ENCODE measurements at places on chromosomes 2 and 18.

- DNase-seq, result no peak
Observed at GRCh38 chr2:55025082-55025481, 25.2 kb downstream of the RTN4 start.

DNA sequence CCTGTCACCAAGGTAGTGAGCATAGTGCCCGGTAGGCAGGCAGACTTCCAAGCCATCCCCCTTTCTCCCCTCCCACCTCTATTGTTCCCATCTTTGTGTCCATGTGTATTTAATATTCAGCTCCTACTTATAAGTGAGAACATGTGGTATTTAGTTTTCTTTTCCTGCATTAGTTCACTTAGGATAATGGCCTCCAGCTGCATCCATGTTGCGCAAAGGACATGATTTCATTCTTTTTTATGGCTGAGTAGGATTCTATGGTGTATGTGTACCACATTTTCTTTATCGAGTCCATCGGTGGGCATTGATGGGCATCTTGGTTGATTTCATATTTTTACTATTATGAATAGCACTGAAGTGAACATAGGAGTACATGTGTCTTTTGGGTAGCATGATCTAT lies 35.3 kb downstream of the MMADHC start:
- no peak for DNase-seq

- DNase-seq, result no peak
Observed at GRCh38 chr2:40120026-40120425, 331.9 kb downstream of the SLC8A1 start.

DNA sequence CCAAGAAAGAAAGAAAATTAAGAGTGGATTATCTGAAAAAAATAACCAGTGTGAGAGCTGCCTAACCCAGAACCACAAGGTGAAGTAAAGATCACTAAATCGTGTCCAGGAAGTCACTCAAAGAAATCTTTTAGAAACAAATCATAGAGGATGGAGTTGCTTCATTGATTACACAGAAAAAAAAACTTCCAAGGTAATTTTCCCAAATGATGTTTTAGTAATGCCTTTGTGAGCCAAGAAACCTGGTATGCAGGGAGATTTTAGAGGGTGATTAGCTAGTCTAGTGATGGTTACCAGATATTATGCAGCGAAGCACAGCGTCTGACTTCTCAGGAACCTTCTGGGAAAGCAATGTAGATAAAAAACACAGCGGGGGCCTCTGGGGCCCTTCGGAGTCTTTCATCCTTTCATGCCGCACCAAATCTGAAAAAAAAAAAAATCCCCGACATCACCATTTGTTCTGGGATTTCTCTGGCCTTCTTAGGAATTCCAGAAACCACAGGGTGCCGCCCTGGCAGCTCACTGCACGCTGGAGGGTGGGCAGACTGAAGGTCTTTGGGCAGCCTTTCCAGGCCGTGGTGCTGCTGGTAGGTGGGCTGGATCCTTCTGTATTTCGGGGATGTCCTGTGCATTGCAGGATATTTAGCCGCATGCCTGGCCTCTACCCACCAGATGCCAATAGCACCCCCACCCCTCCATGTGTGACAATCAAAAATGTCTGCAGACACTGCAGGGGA lies 17.3 kb downstream of the ALPK2 start:
- no peak for DNase-seq

DNA sequence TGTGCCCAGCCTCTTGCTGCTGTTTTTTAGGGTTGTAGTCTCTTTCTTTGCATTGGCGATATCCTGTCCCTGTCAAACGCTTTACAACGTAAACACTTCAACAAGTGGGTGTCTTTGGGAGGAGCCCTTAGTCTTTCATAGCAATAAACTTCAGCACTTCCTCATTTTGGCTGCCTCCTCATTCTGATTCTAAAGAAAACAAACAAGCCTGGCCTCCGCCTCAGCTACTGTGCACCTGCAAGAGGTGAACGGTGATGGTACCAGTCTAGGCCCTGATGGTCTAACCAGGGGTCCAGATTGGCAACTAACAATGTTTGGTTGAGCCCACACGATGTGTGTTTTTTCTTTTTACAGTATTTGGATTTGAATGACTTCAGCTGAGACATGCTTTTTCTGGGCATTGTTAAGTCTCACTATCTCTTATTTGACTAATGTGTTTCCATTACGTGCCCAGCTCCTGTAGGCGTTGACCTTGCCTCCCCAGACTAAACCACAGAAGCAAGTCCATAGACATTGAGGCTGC lies 53.2 kb upstream of the CUL3 start:
- no peak for DNase-seq

DNA sequence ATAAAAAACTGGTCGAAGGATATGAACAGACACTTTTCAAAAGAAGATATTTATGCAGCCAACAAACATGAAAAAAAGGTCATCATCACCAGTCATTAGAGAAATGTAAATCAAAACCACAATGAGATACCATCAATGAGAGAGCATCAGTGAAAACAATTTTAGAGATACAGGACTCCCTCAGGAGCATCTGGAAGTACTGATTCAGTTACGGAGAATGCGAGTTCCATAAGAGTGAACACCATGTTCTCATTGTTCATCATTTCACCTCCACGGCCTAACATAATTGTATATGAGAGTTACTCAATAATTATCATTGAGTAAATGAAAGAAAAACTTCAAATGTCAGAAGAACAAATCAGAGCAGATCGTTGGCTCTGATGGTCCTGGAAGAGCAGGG lies 140.9 kb upstream of the TANK start:
- no peak for DNase-seq

- no peak for DNase-seq
Observed at GRCh38 chr18:6333981-6334380, 80.7 kb downstream of the L3MBTL4 start.

- no peak for DNase-seq
Observed at GRCh38 chr18:3397786-3398185, 52.2 kb upstream of the TGIF1 start.

GRCh38 chr2:170240629-170241028 lies 62.7 kb downstream of the MYO3B start:
- DNase-seq, result no peak

DNA sequence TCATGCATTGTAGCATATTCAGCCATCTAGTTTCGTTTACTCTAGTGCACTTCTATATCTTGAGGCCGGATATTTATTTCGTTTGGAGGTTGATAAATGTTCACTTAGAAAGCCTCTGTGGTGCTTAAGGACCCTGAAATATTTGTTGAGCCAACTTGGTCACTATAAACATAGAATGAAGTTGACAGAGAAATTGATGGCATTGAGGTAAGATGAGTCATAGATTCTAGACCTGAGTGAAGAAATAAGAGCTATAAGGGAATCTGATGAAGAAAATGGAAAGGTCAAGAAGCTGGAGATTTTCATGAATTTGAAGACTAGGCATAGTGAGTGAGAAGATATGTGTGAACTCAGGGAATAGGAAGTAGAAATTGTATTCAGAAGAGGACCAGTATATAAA lies 35.9 kb downstream of the EPC2 start:
- DNase-seq, result no peak

DNA sequence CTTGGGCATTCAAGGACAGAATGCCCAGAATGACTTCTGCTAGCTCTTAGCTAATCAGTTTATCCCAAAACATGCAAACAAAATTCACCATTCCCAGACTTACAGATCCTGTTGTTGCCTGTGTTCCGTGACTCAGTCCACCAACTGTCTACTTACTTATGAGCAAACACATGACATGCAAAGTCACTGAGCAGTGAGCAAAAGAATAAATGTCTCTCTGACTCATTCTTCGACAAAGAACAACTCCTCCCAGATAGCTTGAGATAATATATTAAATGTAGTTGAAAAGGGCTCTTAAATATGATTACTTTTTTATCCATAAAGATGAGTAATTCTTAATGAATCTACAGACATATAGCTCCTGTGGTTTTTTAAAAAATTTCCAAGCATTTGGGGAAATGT lies 9.0 kb upstream of the CREG2 start:
- no peak for DNase-seq

DNA sequence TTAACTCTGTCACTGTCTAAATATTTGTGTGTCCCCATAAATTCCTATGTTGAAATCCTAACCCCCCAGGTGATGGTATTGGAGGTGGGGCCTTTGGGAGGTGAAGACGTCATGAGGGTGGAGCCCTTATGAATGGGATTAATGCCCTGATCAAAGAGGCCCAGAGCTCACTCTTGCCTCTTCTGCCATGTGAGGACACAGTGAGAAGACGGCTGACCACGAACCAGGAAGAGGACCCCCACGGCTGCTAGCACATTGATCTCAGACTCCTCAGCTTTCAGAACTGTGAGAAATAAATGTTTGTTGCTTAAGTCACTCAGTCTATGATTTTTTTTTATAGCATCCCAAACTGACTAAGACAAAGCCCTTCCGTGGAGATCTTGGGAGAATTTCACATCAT lies 71.2 kb downstream of the BCL2L11 start:
- no peak for DNase-seq

DNA sequence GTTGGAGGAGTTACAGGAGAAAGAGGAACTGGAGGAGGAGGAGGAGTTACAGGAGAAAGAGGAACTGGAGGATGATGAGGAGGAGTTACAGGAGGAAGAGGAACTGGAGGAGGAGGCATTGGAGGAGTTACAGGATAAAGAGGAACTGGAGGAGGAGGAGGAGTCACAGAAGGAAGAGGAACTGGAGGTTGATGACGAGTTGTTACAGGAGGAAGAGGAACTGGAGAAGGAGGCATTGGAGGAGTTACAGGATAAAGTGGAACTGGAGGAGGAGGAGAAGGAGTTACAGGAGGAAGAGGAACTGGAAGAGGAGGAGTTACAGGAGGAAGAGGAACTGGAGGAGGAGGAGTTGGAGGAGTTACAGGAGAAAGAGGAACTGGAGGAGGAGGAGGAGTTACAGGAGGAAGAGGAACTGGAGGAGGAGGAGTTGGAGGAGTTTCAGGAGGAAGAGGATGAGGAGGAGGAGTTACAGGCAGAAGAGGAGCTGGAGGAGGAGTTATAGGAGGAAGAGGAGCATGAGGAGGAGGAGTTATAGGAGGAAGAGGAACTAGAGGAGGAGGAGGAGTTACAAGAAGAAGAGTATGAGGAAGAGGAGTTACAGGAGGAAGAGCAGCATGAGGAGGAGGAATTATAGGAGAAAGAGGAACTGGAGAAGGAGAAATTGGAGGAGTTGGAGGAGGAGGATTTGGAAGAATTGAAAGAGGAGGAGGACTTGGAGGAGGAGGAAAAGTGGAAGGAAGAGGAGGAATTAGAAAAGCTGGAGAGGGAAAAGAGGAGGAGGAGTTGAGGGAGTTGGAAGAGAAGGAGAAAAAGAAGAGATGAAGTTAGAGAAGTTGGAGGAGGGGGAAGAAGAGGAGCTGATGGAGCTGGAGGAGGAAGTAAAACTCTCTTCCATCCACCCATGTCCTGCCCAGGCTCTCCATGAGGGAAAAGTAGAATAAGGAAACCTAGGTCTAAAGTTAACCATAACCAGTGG lies 37.2 kb downstream of the CLASP1 start:
- no peak for DNase-seq

DNA sequence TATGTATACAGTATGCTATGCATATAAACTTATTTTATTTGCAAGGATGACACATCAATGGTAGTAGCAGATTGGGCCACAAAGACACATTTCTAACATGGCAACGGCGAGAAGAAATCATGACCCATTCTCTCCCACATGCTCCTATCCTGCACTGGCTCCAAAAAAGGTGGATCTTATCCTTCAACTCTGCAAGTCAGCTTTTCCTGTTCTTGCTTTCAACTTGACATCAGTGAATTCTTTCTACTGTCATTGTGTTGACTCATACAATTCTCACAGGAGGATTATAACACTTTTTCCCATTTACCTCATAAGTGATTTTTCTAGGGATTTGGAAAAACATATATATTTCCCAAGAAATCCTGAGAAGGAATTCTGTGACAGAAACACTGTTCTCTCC lies 53.1 kb downstream of the ACVR1 start:
- no peak for DNase-seq

DNA sequence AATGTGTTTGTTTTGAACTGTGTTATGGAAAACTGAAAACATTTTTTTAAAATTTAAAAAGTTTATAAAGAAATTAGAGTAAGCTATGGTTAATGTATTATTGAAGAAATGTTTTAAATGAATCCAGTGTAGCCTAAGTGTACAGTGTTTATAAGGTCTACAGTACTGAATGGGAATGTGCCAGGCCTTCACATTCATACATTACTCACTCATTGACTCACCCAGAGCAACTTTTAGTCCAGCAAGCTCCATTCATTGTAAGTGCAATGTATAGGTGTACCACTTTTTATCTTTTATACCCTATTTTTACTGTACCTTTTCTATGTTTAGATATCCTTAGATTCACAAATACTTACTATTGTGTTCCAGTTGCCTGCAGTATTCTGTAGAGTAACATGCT lies 215.1 kb upstream of the THUMPD2 start:
- no peak for DNase-seq

DNA sequence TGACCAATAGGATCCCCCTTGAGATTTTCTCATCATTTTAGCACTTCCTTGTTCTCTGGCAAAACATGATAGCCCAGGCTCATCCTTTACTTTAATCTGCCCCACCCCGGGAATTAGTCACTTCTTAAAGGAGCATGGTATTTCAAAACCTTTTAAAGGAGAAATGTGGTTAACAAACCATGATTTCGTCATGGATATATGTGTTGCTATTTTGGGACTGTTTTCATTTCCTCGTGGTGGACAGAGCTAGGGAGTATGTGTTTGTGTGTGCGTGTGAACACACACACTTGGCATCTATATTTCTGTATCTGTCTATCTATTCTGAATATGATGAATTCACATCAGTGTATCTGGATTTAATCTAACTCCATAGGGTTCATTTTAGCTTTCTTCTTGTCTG lies 128.1 kb downstream of the BIRC6 start:
- no peak for DNase-seq

DNA sequence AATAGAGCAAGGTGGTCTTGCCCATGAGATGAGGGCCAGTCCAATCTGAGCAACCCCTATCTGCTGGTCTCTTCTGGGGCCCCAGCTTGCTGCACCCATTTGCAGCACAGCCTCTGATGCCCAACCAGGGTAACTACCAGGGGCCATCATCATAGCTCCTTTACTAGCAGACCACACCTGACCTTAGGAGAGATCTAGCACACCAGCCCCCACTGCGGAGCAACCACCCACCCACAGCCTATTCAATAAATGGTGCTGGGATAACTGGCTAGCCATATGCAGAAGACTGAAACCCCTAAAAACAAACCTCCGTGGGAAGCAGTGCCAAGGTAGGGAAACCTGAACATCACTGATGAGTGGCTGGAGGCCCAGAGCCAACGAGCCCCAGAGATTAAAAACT lies 196.1 kb upstream of the RBBP8 start:
- no peak for DNase-seq

DNA sequence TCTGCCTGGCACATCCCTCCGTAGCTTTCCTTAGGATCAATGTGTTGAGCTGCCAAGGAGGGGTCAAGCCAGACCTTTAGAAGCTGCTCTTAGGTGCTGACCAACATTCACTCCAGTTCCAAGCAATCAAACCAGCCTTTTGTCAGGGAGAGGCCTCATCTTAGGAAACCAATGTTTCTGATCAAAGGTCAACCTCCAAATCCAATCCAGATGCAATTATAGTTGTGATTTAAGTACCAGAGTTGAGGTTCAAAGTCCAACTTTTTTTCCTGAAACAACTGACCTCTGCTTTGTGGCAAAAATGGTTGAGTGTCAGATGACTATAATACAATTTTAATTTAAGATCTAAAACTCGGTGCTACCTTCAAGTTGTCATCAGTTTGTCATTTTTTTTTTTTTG lies 303.4 kb downstream of the ALK start:
- DNase-seq, result no peak

GRCh38 chr2:61178603-61179545 lies 16.9 kb downstream of the C2orf74 start:
- DNase-seq, result peak; percentile 47
